ENCODE measurements at places on chromosomes 11 and 22. TPM values are rescaled to one million over a fixed set of nuclear protein-coding genes. Genes with fewer than 3 reads are reported as not detected.

GRCh38 chr11:117972044-117972443 is 14.2 kb upstream of the IL10RA start:
- DNase-seq, result no peak

DNA sequence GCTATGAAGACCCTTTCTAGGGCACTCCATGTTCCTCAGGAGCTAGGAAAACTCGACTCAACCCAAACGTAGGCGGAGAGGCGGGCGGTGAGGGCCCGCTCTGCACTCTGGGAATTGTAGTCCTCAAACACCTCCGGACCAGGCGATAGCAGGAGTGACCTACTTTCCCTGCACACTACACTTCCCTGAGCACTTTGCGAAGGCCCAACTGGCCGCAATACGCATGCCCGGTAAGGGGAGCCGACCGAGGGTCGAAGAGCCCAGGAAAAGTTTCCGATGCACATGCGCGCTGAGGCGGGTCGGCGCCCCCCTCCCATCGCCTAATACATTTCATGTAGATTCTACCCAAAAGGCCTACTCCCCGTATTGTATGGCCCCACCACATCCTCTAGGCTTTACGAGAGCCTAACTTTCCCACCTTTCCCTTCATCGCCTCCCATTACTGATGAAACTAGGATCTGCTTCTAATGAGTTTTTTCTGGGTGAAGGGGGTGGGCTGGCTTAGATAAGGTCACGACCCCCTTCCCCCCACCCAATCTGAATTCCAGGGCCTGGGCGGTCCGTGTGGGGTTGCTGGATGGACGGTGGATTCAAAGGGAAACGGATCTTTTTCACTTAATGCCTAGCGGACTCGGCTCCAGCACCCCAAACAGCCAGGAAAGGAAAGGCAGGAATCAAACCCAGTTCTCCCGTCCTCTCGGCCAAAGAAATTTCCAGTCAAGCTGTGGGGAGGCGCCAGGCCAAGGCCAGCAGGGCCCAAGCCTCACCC is 2.1 kb downstream of the TOB2 start:
- peak; percentile 93 for DNase-seq

GRCh38 chr11:63427971-63428508 is 58.5 kb downstream of the SLC22A9 start:
- DNase-seq, result no peak

Gene ACAD8
- 17.6 TPM for total RNA-seq

Gene CACNA1I
- 0.27 TPM for total RNA-seq

- DNase-seq, result peak; percentile 59
Measured at GRCh38 chr11:61532134-61533038, 23.8 kb downstream of the LRRC10B start.

DNA sequence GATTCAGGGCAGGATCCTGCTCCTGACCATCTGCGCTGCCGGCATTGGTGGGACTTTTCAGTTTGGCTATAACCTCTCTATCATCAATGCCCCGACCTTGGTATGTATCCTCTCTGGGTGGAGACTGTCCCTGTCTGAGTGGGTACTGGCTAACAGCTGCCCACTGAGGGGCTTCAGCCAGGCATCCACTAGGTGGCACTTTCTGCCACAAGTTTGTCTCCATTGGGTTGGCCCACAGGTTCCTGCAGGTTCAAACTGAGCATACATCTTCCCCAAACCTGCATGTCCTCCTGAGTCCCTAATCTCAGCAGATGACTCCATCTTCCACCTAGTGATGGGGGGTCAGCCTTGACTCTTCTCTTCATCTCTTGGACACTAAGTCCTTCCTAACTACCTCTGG is 4.4 kb downstream of the SLC2A11 start:
- peak; percentile 67 for DNase-seq

GRCh38 chr11:125994509-125994908 is 48.7 kb downstream of the VSIG10L2 start:
- no peak for DNase-seq

DNA sequence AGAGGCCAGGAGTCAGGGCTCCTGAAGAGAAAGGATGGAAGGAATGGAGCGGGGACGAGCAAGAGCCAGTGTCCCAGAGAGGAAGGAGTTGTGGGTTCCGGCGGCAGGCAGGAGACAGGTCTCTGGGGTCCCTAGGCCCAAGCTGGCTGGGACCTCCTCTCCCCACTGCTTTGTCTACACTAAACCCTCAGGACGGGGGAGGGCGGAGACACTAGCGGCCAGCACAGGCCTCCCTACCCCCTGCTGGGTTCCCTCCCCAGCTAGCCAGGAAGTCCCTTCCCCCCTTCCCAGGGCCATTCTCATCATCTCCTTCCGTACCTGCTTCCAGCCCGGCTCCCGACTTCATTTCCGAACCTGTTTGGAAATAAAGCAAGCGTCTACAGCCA is 79.5 kb downstream of the ST3GAL4 start:
- DNase-seq, result no peak

- no peak for DNase-seq
Measured at GRCh38 chr11:75898871-75899270, 83.9 kb downstream of the UVRAG start.

DNA sequence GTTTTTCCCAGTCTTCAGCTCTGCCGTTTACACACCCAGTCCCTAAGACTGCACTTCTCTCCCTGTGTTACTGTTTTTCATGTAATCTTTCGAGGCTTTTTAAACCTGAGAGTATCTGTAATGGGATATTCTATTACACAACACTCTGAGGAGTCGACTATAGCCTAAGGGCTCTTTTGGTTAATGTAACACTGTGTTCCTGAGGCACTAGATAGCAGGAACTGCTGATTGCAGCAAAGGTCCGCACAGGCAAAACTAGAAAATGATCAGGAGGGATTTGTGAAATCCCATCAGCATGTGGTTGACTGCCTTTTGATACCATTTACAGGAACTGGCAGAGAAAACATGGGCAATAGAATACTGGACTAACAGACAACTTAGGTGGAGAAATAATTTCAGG is 512.3 kb upstream of the RAG2 start:
- DNase-seq, result no peak

All from activated naive CD4-positive, alpha-beta T cell treated with anti-CD3 and anti-CD28 coated beads for 36 hours (primary cell).